Hepatocyte (in vitro differentiated cells): ENCODE measurements at places on chromosomes 4 and X. TPM values are rescaled to one million over a fixed set of nuclear protein-coding genes. Genes with fewer than 3 reads are reported as not detected.
A peak's percentile ranks its signal among the peaks of the same experiment; 100 is the strongest.

RRH gene
- total RNA-seq, result not detected in 2 replicates

DNA sequence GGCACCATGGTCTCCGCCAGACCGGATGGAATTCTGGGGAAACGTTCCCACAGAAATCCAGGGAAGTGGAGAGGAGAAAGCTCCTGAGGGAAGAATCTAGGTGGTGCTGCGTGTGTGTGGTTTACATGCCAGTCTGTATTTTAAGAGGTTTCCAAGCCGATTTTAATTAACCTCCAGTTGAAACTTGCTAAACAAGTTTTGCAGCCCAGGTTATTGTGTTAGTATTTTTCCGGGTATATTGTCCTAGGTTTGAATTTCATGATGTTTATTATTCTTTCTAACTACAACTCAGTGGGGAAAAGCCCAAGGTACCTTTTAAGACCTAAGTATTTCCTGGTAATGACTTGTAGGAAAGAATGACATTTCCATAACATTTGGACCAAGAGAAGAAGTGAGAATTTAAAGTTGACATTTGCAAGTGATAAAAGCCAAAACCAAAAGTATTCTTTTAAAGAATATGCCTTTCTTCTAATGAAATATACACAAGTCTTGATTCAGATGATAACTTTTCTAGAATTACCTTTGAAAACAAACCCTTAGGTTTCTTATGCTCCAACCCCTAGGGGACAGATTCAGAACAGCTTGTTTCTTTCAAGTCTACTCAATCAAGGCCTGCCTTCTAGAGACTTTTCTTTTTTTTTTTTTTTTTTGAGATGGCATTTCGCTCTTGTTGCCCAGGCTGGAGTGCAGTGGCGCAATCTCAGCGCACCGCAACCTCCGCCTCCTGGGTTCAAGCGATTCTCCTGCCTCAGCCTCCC is 14.6 kb downstream of the SAT1 start:
- DNase-seq, result peak; percentile 51

DNA sequence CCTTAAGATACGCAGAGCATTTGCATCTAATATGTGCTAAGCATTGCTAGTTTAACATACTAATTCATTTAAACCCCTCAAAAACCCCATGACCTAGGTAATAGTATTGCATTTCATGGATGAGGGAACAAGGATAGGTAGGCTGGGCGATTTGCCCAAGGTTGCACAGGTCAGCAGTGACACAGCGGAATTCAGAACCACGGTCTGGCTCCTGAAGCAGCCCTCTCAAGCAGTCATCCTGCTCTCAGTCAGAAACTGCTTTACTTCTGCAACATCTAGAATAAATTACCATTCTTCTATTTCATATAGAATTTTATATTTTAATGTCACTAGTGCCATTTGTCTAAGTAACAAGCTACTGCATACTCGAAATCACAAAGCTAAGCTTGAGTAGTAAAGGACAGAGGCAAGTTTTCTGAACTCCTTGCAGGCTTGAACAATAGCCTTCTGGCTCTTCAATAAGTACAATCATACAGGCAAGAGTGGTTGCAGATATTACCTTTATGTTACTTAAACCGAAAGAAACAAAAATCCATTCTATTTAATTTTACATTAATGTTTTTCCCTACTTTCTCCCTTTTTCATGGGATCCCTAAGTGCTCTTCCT is 555 bp upstream of the SPP1 start:
- no peak for DNase-seq

- DNase-seq, result peak; percentile 48
These were observed 1.6 kb downstream of the SEPTIN11 start for GRCh38 chr4:76950956-76951671.

- no peak for DNase-seq
These were observed 2.9 kb downstream of the LETM1 start for GRCh38 chr4:1852904-1853623.

- DNase-seq, result no peak
These were observed 297.4 kb upstream of the SFRP2 start for GRCh38 chr4:154086247-154086646.

DNA sequence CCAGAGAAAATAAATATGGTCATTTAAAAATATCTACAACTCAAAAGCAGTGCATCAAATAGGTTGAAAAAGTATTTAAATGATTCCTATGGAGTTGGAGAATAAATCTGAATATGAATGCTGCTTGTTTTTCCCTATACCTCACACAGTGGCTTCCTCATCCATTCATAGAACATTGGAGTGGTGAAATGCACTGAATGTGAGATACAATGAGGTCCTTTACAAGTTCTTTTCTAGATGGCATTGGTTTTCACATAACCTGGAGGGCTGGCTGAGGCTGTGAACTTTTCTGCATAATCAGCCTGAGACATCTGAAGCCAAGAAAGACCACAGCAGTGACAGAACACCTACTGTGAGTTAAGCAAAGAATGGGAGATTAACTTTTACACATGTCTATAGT is 279.1 kb upstream of the NRK start:
- DNase-seq, result no peak

DNA sequence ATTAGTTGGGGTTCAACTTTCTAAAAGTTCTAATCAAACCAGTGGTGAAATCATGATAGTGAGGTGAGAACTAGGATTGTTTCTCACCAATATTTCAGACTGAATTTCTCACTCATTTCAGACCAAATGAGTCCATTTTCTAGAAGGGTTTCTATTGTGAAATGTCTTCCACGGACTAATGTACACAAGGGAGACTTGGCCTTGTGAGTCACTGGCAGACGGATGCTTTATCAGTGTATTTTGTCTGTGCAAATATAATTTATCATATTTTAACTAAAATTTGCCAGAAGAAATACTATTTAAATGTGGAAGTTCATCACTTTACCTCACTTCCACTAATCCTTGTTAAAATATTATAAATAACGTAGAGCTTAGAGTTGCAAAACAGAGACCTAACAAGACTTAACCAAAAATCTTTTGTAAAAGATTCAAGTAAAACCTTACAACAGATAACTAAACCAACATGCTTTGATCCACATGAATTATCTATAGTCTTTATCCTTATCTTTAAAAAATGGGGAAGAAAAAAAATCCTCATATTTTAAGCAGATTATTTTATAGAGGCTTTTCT is 506.0 kb upstream of the FAM241A start:
- peak; percentile 43 for DNase-seq

GRCh38 chr4:2241003-2241402 is 918 bp downstream of the HAUS3 start:
- no peak for DNase-seq

GRCh38 chr4:143406523-143406922 is 69.8 kb downstream of the GAB1 start:
- peak; percentile 68 for DNase-seq

FRAS1 gene
- 31.9 and 38.5 TPM in 2 replicates for total RNA-seq

- peak; percentile 39 for DNase-seq
These were observed 100.8 kb downstream of the ARSJ start for GRCh38 chr4:113878668-113879067.

GRCh38 chr4:53015681-53016080 is 153.6 kb downstream of the RASL11B start:
- DNase-seq, result peak; percentile 77

DNA sequence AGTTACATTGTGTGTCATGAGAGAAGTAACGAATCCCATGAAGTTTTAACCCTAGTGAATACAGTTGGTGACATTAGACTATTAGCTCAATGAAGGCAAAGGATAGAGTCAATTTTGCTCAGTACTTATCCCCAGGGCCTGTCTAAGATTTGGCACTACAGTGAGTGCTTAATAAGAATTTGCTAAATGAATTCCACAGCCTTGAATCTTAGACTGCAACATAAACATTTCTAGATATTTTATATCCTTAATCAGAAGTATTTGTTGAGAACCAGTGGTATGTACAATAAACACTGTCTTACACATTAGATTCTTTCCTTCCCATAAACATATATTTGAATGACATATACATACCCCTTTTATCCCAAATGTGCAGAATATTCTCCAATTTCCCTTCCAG is 223.0 kb downstream of the NSUN7 start:
- DNase-seq, result no peak

GRCh38 chr4:143667461-143667860 is 33.0 kb downstream of the FREM3 start:
- DNase-seq, result no peak

AFP gene
- 23,697 and 25,243 TPM in 2 replicates for total RNA-seq

GPR173 gene
- 2.2 and 3.4 TPM in 2 replicates for total RNA-seq

CFP gene
- total RNA-seq, result 0.23 TPM in 1 of 2 replicates, not detected in the other

MAGEC2 gene
- not detected in 2 replicates for total RNA-seq

UGT2B15 gene
- total RNA-seq, result 103 and 119 TPM in 2 replicates

GRCh38 chrX:12021698-12022097 is 116.6 kb upstream of the FRMPD4 start:
- DNase-seq, result no peak

- DNase-seq, result peak; percentile 31
These were observed 25.3 kb downstream of the HOPX start for GRCh38 chr4:56655627-56656345.

GRCh38 chr4:25060241-25060962 is 29.7 kb upstream of the LGI2 start:
- DNase-seq, result no peak

GRCh38 chrX:119402588-119402987 is 3.5 kb downstream of the SLC25A43 start:
- DNase-seq, result no peak

PLP1 gene
- total RNA-seq, result 1.5 and 1.8 TPM in 2 replicates

DNA sequence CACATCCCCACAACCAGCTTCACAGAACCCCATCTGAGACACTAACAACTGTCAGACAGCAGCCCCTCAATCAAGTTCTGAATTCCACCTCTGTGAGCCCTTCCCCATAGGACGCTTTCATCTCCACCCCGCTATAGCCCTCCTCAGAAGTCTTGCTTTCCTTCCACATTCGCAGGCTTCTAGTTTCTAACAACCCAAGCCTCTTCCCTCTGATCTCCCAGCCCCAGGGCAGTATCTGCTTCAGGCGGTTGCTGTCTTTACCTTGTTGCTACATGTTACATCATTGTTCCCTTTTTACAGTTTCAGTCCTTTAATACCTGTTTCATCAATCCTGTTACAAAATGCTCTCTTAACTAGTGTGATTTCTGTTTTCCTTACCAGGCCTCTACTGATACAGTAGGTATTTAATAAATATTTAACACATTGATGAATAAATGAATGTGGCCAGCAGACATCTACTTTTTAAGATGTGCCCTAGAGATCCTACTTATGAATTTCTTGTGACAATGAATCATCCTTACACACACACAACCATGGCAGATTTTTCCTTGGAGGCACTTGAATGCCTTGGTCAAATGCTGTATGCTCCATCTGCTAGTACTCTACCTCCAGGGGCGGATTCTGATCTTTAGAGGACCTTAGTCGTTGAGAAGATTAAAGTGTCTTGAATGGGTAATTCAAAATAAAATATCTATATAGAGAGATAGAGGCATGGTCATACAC is 164.7 kb upstream of the SLIT2 start:
- no peak for DNase-seq

DNA sequence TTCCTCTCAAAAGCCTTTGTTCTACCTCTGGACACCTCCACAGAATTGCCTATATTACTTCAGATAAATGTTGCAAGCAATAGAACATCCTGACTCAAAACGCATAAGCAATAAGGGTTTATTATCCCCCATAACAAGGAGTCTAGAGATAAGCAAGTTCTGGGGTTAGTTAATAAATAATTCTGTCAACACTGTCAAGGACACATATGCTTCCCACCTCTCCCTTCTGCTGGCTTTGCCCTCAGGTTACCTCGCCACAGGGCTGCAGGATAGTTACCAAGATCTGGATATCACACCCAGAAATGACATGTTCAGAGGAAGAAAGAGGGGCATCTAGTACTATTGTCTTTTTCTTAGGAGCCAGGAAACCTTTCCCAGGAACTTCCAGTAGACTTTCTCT is 14.0 kb upstream of the DUSP21 start:
- peak; percentile 28 for DNase-seq

RIPPLY1 gene
- not detected in 2 replicates for total RNA-seq

DNA sequence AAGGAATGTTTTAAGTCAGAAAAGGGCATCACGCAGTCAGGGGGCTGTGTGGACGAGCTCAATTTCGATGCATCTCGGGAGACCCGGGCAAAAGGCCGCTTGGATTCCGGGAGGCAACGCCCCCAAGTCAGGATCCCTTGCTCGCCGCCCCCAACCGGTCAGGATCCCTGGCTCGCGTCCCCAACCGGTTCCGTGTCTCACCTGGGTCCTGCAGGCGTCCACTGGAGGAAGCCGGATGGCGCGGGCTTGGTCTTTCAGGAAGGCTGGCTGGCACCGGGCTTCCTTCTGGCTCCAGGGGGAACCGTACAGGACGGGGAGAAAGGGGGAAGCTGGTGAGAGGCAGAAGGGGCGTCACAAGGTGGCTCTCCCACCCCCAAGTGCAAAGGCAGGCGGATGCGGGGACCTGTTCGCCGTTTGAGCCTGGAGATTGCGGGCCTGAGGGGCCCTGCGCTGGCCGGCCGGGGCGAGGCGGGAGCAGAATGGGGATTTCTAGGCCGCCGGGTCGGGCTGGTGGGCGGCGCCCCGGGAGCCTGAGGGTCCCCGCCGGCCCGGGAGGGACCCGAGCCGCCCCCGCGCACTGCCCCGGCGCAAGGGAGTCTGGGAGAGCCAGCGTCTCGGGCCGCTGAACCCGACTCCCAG is 84.7 kb downstream of the HPRT1 start:
- DNase-seq, result peak; percentile 32

DNA sequence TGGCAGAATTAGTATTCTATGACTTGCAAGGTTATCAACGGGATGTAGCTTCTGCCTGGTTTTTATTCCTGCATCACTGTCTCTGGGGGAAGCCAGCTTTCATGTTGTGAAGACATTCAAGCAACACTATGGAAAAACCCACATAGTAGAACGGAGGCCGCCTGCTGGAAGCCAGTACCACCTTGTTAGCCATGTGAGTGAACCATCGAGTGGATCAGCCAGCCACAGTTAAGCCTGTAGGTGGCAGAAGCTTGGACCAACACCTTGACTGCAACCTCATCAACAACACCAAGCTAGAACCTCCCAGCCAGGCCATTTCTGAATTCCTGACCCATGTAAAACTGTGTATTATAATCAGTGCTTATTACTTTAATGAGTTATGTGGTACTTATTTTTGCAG is 538.2 kb downstream of the KCNIP4 start:
- DNase-seq, result no peak

DNA sequence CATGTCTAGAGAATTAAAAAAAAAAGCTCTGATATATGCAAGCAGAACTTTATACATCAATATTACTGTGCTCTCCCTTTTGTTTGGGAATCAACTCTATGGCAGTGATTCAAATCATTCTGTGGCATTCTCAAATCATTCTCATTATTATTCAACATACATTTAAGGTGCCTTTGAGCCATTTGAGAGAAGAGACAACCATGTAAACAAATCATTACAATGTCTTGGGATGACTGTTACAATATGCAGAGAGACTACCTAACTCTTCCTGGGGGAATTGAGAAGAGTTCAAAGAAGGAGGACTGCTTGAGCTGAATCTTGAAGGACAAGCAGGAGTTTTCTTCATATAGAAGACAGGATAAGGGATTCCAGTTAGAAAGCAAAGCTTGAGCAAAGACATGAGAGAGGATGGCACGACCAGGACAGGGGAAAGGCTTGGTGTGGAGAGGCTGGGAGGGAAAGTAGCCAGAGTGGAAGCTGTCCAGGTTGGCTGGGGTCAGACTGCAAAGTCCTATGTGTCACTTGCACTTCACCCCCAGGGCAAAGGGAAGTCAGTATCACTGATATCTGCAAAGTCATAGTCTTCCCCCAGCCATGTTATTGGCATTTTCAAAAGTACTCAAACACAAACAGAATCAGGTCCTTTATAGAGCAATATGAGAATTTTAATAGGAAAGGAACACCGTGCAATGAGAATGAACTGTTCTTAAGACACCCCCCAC is 9.0 kb downstream of the SEC24D start:
- no peak for DNase-seq

PNCK gene
- total RNA-seq, result 2.2 and 2.8 TPM in 2 replicates

GRCh38 chr4:47483745-47484144 is 1.3 kb upstream of the ATP10D start:
- no peak for DNase-seq
